Activated CD4-positive, alpha-beta T cell treated with anti-CD3 and anti-CD28 coated beads for 36 hours (primary cell): ENCODE measurements at places on chromosomes 1 and 21. TPM values are rescaled to one million over a fixed set of nuclear protein-coding genes. Genes with fewer than 3 reads are reported as not detected.

The LIPI gene
- not detected for total RNA-seq

The ASCL5 gene
- 0.09 TPM for total RNA-seq

The BSND gene
- not detected for total RNA-seq

The VANGL2 gene
- 0.12 TPM for total RNA-seq

- no peaks in the 10 kb centered on the region for H3K27me3 ChIP-seq
- no peaks in the 10 kb centered on the region for H3K4me1 ChIP-seq
- peaks cover 62% of the 10 kb centered on the region for H3K36me3 ChIP-seq
- no peak overlapping the region for H3K27ac ChIP-seq
These were observed 13.9 kb downstream of the URB1 start for GRCh38 chr21:32378956-32379355.
